Stimulated activated CD4-positive, alpha-beta T cell treated with anti-CD3 and anti-CD28 coated beads, TNF-alpha, amount 100 ng/mL, for 24 hours (primary cell): ENCODE measurements at places on chromosomes 2 and 18.

DNA sequence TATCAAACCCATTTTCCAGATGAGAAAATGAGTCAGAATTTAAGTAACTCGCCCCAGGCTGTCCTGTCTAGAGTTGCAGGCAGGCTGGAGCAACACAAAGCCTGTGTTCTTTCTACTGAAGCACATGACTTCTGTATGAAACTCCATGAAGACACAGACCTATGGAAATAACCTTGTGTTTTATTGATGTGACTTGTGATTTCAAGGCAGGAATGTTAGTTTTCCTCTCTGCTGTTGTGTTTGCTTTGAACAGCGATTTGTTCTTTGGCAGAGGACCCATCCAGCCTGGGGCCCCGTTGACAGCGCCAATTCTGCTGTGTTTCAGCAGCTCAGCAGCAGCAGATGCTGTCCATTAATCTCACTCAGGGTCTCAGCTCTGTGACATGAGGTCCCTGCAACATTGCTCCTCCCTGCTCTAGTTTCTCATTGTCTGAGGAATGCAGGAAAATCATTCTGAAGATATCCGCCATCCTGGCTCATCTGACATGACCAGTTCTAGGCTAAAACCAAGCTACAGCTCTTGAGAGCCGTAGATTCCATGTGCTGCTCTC, 344.3 kb upstream of the RAB12 start:
- no peak for DNase-seq

- DNase-seq, result no peak
These were observed 4.2 kb downstream of the GPBAR1 start for GRCh38 chr2:218264773-218265561.

DNA sequence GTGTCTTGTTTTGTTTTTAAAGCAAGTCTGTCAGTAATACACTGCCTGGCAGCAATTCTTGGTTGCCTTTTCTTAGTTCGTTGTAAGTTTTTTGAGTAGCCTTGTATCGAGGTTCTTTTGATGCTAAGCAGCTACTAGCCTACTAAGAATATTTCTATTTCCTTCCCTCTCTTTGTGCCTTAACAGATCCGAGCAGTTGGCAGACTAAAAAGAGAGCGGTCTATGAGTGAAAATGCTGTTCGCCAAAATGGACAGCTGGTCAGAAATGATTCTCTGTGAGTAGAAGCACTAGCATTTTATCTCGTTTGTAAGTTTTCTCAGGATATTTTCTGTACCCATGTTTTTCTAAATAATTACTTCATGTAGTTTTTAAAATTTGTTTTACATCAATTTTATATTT, 15.1 kb downstream of the MFF start:
- DNase-seq, result no peak

DNA sequence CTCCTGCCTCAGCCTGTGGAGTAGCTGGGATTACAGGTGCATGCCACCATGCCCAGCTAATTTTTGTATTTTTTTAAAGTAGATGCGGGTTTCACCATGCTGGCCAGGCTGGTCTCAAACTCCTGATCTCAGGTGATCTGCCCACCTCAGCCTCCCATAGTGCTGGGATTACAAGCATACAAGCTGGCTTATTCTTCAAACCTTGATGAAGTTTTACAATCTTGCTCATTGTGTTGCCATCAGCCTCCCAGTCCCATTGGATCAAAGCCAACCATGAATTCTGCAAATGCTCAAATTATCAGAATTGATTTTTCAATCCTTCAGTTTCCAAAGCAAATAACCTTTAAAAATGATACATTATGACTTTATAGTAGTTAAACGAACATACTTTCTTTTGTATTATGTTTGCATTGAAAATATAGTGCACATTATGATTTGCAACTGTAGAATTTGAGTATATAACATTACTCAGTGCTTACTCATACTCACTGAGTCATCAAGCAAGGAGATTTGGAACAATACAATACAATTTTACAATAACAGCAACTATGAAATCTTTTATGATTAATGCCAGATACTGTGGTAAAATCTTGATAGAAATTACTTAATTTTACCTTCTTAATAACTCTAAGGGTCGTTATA, 1491.9 kb upstream of the CELF4 start:
- DNase-seq, result no peak

- no peak for DNase-seq
These were observed 45.3 kb upstream of the IL1R2 start for GRCh38 chr2:101946372-101947039.

DNA sequence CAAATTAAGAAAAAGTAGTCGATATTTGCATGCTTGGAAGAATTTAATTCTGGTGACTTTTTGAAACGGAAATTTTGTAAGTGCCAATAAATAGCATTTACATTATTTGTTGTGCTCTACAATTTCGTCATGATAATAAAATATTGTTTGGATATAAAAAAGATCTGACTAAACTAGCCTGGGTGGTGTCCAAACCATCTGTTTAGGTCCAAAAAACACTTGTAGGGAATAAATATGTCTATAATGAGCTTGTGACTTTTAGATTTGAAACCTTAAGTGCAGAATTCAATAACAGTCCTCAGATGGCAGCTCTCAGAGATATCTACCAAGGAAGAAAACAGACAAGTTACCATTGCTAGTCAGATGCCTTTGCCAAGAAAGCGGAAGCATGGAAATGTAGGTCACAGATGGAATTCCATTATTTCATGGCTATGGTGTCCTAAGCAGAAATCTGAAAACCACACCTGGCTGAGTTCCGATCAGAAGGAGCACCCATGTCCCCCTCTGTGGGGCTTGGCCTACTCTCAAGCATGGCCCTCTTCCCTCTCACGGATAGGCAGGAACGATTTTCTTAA, 731.1 kb downstream of the RNF144A start:
- no peak for DNase-seq

DNA sequence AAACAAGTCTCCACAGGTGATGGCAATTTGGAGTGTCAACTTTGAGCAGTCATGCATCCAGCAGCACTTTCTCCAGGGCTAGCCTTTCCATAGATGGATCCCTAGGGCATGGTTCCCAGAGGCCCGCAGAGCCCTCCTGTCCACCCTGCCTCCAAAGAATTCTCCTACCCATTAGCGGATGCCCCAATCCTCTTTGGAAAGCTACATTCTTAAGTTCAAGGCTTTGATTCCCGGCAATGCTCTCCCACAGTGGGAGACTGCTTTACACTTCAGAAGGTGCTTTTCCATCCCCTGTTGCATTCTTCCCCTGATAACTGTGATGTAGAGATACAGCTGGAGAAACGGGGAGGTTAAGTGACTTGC, 61.3 kb downstream of the ACAA2 start:
- DNase-seq, result no peak

DNA sequence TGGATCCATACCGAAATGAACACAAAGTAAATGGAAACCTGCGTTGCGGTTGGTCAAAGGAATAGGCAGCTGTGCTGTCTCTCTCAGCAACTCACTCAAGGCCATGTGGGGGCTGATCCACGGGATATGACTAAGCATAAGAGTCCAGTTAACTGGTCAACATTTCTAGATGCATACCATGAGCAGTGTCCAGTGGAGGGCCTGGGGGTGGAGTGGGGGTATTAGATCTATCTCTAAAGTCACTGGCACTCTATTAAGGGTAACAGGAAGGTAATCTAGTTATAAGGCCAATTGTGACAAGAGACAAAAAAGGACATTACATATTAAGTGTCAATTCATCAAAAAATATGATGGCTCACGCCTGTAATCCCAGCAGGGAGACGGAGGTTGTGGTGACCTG, 136.8 kb downstream of the TTC32 start:
- no peak for DNase-seq

DNA sequence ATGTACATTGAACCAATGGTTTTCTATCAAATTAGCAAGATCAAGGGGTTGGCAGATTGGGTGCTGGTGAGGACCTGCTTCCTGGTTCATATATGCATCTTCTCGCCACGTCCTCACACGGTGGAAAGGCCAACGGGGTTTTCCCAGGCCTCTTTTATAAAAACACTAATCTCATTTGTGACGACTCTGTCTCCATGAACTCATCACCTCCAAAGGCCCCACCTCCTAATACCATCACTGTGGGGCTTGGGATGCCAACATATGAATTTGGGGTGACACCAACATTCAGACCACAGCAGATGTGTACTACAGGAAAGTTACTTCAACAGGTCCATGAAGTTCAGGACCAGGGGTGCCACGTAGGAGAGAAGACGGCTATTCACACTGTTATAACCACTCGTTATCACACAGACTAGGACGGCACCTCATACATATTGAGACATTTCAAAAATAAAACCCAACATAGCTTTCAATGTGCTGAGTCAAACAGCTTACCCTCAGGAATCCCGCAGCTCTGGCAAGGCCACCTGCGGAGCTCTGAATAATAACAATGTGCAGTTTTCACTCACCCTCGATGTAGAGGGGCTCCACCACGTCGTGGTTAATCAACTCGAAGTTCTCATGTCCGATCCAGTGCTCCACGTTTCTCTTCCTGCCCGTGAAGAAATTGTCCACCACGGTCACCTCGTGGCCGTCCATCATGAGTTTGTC, 49.3 kb downstream of the UXS1 start:
- no peak for DNase-seq

GRCh38 chr2:30336978-30337841, 105.9 kb downstream of the LBH start:
- peak; percentile 51 for DNase-seq

- no peak for DNase-seq
These were observed 17.7 kb downstream of the IWS1 start for GRCh38 chr2:127508631-127509034.

DNA sequence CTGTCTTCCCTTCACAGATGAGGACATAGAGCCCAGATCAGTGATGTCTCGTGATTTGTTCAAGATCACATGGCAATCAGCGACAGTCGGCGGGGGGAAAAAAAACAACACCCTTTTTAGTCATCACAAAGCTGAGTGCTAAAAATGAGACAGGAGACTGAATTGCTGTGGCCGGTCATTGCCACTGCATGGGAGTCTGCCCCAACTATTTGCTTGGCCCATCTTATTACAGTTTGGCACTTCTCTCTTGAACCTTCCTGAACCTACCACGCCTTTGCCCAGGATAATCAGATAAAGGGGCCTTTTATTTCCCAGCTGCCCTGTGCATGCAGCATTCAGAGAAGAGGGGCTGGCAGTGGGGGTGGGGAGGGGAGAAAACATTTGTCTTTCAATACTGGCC, 42.7 kb downstream of the SETBP1 start:
- DNase-seq, result no peak

DNA sequence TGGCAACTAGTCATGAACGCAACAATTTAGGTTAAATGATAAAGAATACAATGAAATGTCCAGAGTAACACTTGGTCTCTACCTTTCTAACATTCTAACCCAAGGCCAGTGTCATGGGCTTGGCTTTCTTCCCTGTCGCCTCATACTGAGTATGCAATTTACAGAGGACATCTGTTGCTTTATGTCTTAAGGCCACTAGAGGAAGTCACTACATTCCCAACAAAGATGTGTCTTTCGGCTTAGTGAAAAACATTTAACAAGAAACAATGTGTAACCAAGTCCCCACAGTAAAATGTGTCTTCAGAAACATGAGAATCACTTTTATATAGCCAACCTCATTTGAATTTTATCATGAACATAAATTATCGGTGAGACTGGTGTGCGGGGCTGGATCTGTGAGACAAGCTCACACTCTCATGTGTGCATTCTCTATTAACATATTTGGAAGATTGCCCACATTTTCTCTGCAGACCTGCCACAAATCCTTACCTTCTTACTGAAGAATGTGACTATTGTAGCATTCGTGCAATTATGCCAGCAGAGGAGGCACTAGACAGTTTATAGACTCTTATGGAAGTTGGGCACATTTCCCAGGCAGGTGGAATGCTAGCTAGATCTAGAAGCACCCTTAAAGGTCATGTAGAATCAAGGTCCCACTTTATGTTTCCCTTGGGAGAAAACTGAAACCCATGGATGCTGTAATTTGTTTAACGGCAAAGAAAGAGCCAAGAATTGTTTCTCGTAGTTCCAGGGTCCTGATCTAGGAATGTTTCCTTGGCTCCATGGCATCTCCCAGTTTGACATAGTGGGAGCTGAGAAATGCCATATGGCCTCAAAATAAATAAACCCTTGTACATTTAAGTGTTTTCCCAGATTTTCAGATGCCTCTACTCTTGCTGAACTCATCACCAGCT, 101.8 kb downstream of the CD226 start:
- no peak for DNase-seq

GRCh38 chr2:9941196-9941995, 10.1 kb upstream of the GRHL1 start:
- DNase-seq, result no peak

DNA sequence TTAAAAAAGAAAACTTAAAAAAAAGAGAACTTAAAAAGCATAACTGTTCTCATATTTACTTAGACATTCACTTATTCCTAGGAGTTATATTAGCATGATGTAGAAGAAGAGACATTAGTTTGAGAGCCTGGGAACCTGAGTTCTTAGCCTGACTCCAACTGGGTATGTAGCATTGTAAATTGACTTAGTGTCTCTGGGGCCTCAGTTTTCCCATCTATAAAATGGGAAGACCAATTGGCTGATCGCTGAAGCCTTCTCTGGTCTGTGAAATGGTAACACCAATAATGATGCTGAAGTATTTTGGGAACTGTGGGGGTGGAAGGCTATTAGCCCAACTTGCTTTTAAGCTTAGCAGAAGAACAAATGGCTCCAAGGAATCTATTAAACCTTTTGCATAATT, 55.9 kb downstream of the CABLES1 start:
- no peak for DNase-seq

DNA sequence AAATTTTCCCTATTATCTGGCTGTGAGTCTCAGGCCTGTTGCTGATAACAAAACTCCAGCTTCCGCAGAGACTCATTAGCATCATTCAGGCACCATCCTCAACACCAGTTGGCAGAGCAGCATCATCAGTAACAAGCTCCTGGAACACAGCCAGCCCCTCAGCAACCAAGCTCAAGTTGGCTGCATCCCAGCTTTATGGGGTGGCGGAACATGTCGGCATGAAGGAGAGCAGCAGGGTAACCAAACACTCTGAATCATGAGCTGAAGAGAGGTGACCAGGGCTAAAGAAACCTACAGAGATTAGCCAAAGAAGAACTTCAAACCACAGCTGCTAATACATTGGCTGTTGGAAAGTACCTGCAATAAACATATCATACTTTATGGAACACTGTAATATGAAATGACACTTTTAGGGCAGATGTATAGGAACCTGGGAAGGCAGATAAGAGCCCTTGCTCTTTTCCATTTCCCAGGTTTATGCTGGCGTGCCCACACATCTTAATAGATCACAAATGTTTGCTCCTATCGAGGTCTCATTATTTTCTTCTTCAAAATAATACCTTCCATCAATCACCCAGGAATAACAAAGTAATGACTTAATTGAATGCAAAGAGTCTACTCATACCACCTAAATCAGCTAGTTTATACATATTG, 63.8 kb downstream of the PDE11A start:
- no peak for DNase-seq

- no peak for DNase-seq
These were observed 101.3 kb downstream of the OSBPL1A start for GRCh38 chr18:24296276-24296675.

DNA sequence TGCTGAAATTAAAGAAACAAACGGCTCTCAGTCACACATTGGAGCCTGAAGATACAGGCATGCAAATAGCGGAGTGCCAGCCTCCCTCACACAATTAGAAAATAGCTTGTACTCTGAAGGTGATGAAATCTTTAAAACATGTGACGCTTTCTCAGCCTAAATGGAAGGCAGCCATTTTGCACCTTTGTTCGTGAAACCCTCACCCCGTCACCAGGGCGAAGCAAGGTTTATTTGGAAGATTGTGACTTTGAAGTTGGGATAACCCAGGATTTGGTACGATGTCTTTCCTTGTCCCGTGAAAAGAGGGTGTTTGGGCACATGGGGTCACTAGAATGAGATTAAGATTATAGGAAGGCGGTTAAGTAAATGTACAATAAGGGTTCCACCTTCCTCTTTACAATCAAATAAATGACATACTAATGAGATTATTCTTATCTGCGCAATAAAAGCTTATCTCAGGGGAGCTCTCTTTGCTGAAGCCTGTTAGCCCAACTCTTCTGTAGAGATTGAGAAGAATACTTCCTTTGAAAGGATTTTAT, 4.2 kb downstream of the SH3BP4 start:
- DNase-seq, result no peak
